ENCODE measurements at places on chromosomes 12 and 14.

DNA sequence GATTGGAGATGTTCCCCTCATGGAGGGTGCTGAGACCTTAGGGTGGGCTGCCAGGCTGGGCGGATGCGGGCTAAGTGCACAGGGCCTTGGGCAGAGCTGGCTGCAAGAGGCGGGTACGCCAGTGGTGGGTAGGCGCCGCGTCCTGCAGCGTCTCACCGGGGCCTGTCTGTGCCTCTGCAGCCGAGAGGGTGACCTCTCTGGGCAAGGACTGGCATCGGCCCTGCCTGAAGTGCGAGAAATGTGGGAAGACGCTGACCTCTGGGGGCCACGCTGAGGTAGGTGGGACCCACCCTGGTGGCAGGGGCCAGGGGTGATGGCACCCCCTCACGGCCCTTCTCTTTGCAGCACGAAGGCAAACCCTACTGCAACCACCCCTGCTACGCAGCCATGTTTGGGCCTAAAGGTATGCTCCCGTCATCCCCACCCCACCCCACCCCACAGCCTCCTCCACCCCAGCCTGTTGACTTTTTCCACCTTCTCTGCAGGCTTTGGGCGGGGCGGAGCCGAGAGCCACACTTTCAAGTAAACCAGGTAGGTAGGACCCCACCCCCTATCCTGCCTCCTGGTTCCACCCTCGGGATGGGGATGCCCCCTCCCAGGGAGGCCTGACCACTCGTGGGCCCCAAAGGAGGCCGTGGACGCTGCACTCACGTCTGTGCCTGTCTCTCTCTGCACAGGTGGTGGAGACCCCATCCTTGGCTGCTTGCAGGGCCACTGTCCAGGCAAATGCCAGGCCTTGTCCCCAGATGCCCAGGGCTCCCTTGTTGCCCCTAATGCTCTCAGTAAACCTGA is 1.5 kb downstream of the CRIP1 start:
- peak; percentile 30 for DNase-seq

- no peak for DNase-seq
Observed at GRCh38 chr12:53785161-53785560, 33.4 kb upstream of the CISTR start.

GRCh38 chr12:122560138-122560537 is 33.1 kb downstream of the KNTC1 start:
- DNase-seq = no peak

GRCh38 chr14:98161356-98161755 is 1110.6 kb downstream of the BCL11B start:
- no peak for DNase-seq

GRCh38 chr12:131716282-131716681 is 5.4 kb downstream of the SFSWAP start:
- no peak for DNase-seq

DNA sequence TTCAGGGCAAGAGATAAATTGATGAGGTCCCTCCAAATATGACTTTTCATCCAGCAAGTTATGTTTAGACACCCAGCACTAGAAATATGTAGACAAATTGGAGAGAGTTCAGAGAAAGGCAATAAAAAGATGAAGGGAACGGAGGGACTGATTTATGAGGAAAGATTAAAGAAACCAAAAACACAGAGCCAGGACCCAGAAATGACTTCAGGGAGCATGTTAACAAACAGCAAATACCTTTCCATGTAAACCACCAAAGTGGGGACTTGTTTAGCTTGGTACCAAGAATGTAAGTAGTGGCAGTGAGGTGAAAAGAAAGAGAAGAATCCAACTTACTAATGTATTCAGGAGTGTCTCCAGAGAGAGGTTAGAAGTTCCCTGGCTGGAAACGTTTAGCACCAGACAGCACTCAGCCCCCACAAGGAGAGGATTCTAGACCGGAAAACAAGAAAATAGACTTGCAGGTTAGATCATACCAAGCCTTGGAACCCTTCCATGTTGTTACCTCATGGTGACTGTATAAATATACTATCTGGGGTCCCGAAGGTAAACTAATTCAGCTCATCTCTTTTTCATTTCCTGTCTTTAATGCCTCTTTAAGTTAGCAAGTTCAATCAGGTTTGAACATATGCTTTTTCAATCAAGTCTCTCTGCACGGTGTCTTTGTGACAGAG is 79.2 kb downstream of the TBC1D30 start:
- no peak for DNase-seq

- DNase-seq = no peak
Observed at GRCh38 chr12:6866920-6867412, 365 bp upstream of the TPI1 start.

- DNase-seq = no peak
Observed at GRCh38 chr12:1510056-1510812, 84.1 kb downstream of the FBXL14 start.

GRCh38 chr12:103482365-103482764 is 13.4 kb downstream of the C12orf42 start:
- no peak for DNase-seq

- no peak for DNase-seq
Observed at GRCh38 chr14:67514650-67515385, 18.3 kb upstream of the PLEKHH1 start.

- DNase-seq = no peak
Observed at GRCh38 chr12:117476341-117476740, 114.9 kb upstream of the NOS1 start.

DNA sequence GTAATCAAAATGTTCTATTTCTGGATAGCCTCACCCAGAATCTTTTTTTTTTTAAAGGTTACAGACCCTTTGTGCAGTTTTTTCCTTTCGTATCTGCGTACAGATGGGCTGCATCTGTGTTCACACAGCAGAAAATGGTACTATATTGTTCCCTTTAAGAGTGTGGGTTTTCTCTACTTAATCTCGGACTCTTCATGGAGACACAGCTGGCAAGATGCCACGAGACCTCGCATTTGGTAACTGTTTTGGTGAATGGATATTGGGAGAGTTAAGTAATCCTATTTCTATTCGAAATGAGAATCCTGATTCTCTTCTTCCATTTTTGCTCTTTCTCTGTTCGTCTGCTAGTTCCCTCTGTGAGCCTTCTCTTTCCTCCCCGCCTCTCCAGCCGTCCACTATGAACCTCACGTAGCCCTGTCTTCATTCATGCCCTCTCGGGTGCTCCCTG is 85.7 kb downstream of the SAMD4A start:
- DNase-seq = no peak

- peak; percentile 51 for DNase-seq
Observed at GRCh38 chr14:66070542-66071319, 415.4 kb upstream of the CCDC196 start.

DNA sequence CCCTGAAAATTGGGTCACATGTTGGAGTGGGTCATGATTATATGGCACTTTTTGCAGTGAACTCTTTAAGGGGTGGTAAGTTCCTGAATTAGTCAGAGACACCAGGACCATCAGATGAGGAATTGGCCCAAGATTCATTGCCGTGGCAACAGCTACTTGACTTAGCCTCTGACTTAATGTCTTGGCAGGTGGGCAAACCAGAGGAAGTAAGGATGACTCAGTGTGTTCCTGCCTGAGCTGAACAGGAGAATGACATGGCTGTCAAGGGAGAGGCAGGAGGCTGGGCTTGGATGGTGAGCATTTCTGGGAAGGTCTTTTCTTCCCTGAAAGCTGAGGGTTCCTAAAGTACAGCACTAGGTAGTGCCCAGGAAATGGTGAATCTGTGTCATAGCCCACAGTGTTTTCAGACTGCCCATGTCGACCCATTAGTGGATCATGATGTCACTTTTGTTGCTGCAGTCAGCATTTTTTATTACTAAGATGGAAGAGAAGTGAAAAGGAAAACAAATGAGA is 170.1 kb upstream of the PWP1 start:
- peak; percentile 15 for DNase-seq

- no peak for DNase-seq
Observed at GRCh38 chr14:93765155-93765554, 23.1 kb downstream of the PRIMA1 start.

DNA sequence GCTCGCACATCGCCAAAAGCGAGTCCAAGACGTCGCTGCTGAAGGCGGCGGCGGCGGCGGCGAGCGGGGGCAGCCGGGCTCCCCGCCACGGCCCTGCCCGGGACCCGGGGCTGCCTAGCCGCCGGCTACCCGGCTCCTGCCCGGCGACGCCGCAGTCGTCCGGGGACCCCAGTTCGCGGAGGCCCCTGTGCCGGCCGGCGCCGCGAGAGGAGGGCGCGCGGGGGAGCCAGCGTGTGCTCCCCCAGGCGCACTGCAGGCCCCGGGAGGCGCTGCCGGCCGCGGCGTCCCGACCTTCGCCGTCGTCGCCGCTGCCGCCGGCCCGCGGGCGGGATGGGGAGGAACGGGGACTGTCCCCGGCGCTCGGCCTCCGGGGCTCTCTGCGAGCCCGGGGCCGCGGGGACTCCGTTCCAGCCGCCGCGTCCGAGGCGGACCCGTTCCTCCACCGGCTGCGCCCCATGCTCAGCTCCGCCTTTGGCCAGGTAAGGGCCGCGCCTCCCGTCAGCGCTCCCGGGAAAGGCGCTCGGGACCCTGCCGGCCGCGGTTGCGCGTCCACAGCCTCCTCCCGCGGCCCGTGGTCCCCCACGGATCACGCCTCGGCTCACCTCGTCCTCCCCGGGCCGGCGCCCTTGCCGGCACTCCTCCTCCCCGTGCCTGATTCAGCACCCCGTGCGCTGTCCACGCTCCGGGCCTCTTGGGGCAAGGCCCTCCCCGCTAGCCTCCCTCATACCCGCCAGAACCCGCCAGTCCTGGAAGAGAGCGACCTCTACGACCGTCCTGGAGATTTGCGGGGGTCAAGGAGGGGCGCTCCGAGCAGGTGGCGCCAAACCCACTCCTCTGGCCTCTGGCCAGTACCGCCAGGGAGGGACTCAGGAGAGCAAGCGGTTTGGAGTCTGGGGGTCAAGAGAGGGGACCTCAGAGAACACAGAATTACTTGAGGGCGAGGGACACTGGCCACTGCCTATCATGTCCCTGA is 721 bp downstream of the CABP1 start:
- DNase-seq = no peak

DNA sequence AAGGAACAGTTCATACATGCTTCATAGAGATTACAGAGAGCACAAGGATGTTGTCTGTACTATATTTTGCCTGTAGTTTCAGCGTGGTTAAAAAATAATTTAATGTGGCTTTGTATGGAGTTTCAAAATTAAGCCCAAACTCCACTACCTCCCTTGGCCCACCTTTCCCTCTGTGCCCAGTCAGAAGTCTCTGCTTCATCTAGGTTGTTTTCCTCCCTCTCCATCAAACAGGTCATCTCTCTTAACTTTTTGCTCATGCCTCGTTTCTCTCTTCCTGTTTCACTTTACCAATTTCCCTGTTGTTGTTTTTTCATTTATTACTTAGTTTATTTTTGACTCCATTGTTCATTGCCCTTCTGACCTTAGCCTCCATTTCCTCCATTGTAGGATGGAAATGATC is 94.9 kb upstream of the NEDD1 start:
- DNase-seq = no peak

- DNase-seq = no peak
Observed at GRCh38 chr12:26564391-26564790, 268.6 kb downstream of the ITPR2 start.

GRCh38 chr14:100857923-100858837 is 32.3 kb downstream of the MEG3 start:
- no peak for DNase-seq

- no peak for DNase-seq
Observed at GRCh38 chr14:92033906-92034687, 5.8 kb downstream of the TRIP11 start.

DNA sequence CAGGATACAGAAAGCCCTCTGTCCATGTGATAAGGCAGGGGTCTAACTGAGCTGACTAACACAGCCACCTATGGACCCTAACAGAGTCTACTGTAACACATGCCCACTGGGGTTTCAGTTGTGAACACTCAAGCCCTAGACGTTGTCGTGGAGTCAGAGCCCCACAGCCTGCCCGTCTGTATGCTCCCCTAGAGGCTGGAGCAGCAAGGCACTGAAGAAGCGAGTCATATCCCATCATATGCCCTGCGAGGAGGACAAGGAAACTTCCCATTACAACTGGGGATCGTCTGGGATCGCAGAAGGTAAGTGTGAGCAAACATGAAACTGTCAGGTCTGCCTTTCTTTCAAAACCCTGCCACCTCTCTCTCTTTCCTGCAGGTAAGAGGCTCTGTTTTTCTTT is 138.1 kb downstream of the GPR65 start:
- no peak for DNase-seq

DNA sequence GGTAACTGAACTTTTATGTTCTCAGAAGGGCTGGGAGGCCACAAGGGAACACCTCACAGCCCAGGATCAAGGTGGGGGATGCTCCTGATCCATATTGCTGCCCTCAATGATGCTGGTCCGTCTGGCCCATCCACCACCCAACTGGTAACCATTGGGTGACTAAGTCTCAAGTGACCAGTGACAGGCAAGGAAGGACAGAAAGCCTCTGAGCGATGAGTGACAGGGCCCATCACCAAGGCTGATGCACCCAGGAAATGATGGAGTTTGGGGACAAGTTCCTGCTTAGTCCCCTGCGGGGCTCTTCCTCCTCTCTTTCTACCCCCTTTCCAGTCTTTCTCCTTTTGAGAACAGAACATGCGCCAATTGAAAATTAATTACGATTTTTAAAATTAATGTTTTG is 2.6 kb upstream of the MMP19 start:
- no peak for DNase-seq

DNA sequence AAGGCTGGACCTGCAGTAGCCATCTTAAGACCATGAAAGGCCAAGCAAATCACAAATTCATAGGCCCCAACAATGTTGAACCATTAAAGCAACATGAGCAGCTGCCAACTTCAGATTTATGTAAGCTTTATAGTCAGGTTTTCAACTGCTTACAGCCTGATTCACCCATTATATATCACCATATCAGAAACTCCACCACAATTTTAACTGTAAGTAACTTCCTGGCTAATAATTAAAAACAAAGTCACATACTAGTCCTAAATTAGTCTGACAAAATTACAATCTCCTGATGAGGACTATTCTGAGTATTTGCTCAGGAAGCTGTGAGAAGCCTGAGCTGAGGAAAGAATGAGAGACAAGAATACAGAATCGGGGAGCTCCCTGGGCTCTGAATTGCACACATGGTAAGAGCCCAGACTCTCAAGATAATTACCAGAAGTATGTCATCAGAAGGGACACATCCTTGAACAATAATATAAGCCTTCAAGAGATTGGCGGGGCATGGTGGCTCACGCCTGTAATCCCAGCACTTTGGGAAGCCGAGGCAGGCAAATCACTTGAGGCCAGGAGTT is 55.1 kb downstream of the NUMB start:
- DNase-seq = no peak

- no peak for DNase-seq
Observed at GRCh38 chr12:16282978-16283377, 5.5 kb upstream of the SLC15A5 start.

DNA sequence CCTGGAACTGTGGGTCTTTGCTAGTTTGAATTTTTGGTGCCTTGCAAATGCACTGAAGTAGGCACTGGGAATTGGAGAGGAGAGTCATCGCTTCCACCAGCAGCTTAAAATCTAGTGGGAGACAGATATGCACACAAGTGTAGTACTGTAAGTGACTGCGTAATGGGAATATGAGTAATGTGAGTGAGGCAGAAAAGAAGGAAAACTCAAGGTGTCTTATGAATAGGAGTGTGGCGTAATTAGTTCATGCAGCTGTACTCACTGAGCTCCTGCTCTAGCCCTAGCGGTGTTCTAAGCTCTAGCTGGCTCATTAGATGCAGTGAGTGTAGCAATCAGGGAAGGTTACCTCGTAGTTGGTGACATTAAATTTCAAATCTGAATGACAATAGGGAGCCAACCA is 2.8 kb downstream of the TCP11L2 start:
- no peak for DNase-seq
